ENCODE measurements at places on chromosomes 6 and 20.

GRCh38 chr6:33018904-33019303, 9.5 kb upstream of the HLA-DOA start:
- DNase-seq = no peak

DNA sequence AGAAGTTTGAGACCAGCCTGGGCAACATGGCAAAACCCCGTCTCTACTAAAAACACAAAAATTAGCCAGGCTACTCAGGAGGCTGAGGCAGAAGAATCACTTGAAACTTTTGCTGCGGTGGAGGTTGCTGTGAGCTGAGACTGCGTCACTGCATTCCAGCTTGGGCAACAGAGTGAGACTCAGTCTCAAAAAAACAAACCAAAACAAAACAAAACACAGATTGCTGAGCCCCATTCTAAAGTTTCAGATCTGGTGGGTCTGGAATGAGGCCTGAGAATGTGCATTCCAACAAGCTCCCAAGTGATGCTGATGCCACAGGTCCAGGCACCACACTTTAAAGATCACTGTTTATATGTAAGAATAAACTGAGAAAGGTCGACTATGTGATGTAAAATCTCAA, 24.9 kb upstream of the TMEM14A start:
- no peak for DNase-seq

DNA sequence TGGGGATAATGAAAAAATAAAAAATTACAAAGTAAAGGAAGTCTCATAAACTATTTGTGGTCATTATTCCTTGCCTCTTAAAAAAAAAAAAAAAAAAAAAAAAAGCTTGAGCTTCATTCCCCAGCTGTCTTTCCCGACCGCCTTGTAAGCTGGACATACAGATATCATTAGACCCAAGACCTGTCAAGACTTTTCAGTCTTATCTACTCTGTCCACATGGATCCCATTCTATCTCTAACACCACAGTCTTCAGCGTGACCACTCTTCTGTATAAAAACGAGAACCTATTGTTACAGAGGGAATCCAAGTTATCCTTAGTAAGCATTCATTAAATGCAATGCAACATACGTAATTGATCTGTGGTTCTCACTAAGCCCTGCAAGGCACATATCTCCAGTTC, 423.5 kb downstream of the MEI4 start:
- no peak for DNase-seq

GRCh38 chr20:13166011-13166410, 55.1 kb upstream of the ISM1 start:
- peak; percentile 13 for DNase-seq

DNA sequence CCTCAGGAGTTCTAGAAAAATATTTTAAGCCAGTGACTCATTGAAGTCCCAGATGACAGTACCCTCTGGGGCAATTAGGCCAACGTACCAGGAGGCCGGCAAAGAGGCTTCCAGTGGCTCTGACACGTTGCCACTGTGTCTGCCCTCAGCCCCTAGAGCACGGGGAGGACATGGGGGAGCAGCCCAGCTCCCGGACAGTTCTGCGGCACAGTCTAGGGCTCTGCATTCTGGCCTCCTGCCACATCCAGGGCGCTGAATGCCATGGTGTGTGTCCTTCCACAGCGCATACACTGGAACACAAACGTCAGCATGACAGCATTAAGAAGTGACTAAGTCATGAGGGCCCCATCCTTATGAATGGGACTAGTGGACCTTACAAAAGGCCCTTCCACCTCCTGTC, 156.2 kb downstream of the RNASET2 start:
- no peak for DNase-seq

DNA sequence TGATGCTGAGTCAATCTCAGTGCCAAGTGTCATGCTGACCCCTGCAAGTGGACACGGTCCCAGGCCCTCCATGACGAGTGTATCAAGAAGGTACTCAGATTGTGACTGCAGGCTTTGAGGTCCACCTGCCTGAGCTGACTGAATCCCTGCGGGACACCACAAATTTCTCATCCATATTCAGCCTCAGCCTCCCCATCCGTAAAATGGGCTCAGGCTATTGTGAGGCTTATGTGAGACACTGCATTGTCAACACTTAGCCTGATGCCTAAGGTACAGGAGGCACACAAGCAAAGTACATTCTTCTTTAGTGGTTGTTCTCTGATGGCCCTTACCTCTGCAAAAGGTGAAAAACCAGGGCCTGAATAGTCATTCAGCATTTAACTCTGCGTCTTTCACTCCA, 70.4 kb upstream of the NFATC2 start:
- DNase-seq = no peak

DNA sequence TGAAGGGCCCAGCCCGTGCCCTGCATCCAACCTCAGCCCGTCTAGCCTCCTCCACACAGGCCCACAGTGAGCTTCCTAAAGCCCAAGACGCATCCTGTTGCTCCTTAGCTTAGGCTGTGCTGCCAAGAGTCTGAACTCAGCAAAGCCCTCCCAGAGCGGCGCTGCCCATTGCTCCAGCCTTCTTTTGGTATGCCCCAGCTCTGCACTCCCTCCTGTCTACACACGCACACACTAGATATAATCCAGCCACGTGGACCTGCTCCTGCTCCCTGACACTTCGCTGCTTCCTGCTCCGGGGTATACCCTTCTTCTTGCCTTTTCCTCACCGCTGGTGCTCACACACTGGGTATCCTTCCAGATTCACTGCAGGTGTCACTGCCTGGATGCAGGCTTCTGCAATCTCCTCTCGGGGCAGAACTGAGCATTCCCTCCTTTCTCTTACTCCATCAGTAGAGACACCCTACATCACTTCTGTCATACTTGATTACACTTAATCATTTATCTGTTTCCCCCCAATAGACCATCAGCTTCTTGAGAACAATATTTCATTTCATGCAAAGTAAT, 23.8 kb downstream of the GABRR2 start:
- DNase-seq = no peak

GRCh38 chr6:37897818-37898515, 78.4 kb downstream of the ZFAND3 start:
- no peak for DNase-seq

GRCh38 chr20:36094497-36094896, 60.0 kb upstream of the EPB41L1 start:
- DNase-seq = no peak

DNA sequence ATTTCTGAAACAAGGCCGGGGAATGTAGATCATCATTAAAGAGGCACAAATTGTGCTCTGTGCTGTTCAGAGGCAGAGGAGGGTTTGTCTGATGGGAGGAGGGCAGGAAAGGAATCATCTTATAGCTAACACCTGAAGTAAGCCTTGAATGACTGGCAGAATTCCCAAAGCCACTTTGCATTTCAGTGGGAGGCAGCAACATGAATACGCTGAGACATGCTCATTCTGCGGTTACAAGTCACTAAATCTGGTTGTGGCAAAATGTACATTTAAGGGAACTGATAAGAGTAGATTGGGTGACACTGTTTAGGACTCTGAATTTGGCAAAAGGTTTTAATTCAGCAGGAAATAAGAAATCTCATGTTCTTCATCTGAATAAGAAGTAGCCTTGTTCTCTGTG, 4.4 kb upstream of the COL19A1 start:
- DNase-seq = no peak

Data from NCI-H510A treated with DMSO at 0.1 percent for 48 hours (cell line).